GM19239 (cell line): ENCODE measurements at places on chromosomes 7 and 10.

DNA sequence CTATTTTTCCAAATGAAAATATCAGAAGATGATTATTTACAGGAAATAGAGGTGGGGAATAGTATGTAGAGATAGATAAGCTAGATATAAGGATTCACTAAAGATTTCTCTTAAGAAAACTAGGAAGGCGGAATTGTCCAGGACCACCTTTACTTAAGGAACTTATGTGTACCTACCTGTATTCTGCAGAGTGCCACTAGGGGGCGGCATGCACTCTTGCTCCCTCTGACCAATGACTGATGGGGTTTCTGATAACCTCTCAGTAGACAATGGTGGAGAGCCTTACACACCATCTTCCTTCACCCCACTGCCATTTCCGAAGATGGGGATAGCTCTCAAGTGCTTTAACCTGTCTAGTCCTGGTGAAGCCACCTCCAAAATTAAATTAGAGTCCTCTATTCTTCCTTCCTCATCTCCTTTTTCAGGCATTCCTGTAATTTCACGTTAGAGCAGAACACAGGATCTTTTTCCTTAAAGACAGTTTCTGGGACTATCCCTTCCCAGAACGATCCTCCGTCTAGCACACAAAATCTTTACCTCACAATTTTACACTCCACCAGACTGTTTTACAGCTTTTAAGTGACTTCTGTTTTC lies 453.1 kb downstream of the SORCS1 start:
- peak; percentile 37 for DNase-seq

DNA sequence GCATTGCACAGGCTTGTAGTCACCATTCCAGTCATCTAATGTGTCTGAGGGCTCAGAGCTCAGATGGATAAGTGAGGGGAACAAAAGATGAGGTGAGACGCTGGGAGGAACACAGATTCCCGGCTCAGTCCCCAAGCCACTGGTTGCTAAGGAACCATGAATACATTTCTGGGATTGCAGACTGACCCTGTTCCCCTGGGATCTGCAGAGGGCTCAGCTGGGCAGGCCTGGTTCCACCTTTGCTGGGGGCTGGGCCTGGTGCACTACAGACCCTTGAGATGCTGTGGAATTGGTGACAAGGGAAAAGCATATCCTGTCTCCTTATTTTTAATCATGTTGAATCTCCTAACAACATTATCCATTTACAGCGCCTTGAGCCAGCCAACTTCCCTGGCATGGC lies 19.2 kb downstream of the ELFN1 start:
- no peak for DNase-seq

- no peak for DNase-seq
Measured at GRCh38 chr10:24153537-24153936, 55.4 kb upstream of the KIAA1217 start.

- no peak for DNase-seq
Measured at GRCh38 chr10:132562916-132563456, 25.4 kb downstream of the INPP5A start.

DNA sequence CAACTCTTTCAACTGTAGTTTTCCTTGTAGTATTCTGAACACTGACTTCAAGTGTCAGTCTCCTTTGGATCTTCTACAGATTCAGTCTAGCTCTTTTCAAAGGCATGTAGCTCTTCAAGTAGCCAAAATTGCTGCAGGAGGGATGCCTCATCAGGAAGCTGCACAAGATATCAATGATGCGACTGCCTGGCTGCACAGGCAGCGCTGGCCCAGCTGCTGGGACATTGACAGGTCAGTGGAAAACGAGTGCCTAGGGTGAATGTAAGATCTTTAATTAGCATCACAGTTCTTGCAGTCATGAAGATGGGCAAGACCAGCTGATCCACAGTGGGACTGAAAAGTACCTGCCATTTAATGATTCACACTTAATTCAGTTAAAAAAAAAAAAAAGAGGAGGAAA lies 167.6 kb downstream of the ANK3 start:
- DNase-seq, result no peak

GRCh38 chr10:133007360-133007858 lies 65.0 kb upstream of the CFAP46 start:
- no peak for DNase-seq

- DNase-seq, result no peak
Measured at GRCh38 chr10:11393858-11394257, 217.6 kb downstream of the USP6NL start.

- no peak for DNase-seq
Measured at GRCh38 chr10:62054408-62054807, 152.9 kb downstream of the ARID5B start.

DNA sequence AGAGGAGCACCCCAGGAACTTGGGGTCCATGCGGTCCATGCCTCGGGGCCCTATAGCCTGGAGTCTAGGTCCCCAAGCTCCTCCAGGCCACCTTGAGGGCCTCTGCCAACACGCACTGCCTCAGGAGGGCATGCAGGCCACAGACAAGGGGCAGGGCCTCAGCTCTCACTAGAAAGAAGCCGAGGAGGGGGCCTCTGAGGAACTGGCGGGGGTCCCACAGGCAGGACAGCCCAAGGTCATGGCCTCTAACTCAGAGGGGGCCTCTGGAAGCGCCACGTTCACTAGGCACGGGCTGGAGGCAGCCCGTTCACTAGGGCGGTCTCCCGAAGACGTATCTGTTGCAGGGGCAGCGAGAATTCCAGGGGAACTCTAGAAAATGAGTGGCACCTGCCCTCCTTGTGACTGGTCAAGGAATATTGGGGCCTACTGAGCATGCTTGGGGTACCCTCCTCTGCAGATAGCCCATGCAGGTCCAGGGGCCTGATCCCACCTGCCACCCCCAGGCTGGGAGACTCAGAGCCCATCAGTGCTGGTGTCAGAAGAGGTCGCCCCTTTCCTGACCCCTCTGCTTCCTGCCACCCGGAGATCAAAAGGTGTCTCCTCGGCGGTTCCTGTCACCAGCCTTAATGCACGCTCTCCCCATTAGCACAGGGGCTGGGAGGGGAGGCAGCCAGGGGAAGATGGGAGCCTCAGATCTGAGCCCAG lies 86.7 kb upstream of the RET start:
- no peak for DNase-seq

DNA sequence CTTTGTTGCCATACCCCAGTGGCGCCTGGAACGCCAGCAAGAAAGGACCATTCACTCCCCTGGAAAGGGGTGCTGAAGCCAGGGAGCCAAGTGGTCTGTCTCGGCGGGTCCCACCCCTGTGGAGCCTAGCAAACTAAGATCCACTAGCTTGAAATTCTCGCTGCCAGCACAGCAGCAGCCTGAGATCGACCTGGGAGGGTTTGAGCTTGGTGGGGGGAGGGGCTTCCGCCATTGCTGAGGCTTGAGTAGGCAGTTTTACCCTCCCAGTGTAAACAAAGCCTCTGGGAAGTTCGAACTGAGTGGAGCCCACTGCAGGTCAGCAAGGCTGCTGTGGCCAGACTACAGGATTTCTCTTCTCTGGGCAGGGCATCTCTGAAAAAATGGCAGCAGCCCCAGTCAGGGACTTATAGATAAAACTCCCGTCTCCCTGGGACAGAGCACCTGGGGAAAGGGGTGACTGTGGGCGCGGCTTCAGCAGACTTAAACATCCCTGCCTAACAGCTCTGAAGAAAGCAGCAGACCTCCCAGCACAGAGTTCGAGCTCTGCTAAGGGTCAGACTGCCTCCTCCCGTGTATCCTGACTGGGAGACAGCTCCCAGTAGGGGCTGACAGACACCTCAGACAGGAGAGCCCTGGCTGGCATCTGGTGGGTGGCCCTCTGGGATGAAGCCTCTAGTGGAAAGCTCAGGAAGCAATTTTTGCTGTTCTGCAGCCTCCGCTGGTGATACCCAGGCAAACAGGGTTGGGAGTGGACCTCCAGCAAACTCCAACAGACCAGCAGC lies 281.1 kb upstream of the SP4 start:
- DNase-seq, result no peak

DNA sequence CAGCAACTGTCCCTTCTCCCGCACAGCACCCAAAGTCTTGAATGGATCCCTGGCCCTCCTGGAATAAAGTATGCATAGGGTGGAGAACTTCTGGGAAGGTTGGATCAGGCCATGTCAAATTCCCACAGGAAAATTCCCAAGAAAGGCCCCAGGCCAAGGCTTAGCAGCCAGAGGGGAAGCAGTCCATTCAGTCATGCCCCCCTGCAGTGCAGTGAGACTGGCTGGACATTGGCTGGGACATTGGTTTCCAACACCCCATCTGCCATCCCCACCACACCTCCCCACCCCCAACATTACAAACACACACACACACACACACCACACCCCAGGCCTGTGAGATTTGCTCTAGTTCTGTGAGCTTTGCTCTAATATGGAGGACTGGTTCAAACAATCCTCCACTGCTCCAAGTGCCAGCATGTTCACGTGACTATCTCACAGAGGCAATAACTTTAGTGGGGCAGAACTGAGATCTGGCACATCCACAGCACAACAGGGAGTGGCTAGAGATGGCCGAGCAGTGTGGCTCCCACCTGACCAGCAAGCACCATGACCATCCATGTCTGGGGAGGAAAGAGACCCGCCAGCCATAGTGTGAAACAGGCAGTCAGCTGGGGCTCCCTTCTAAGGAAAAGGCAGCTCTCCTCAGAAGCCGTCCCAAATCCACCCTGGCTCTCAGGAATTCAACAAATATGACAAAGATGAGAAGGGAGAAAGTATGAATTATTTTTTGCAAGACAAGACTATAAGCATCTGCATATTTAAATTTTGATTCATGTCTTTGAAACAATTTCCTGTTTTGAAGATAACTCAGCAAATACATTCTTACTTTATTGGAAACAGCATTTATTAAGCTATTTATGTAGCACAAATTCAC lies 6.7 kb upstream of the FAM170B start:
- no peak for DNase-seq

GRCh38 chr7:158366916-158367633 lies 220.5 kb downstream of the PTPRN2 start:
- DNase-seq, result no peak

DNA sequence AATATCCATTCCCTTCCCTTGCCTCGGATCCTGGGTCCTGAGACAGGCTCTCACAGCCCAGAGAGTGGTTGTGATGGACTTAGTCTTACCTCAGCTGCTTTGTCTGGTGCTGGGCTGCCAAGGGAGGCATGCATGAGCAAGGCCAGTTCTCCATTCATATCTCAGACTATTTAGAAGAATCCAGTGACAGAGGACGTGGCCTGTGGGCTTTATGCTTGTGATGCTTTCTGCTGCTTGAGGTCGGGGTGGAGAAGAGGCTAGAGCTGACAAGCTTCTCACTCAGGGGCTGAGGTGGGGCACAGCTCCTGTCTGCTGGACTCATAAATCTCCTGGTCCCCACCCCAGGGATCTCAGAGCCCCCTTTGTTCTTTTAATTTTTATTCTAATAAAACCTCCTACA lies 66.8 kb downstream of the DNAJC12 start:
- no peak for DNase-seq

- DNase-seq, result no peak
Measured at GRCh38 chr7:83863906-83864305, 215.0 kb upstream of the SEMA3E start.
